ENCODE measurements at places on chromosomes 2 and 18.

DNA sequence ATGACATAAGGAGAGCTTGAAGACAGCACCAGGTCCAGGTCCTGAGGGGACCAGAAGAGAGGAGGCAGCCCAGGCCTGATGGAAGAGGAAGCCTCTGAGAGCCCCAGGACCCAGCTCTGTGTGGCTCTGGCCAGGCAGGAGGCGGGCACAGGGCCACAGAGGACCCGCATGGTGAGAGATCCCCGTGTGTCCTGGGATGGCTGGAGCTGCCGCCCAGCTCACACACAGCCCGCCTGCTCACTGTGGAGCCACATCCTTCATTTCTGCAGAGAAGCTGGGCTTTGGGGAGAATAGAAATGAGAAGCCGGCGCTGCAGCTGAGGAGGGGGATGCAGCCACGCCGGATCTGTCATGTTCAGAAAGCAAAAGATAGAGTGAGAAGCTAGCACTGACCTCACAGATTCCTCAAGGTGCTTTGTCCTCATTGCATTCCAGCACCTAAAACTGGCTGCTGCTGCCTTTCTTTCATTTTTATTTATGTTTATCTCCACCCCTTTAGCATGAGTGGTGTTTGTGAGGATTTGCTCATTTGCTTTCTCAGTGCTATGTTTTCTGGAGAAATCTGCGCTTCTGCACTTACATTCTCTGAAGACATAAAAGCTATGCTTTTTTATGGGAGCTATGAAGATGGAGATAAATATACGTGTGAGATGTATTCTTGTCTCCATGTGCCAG lies 307.6 kb upstream of the MYT1L start:
- DNase-seq: no peak

DNA sequence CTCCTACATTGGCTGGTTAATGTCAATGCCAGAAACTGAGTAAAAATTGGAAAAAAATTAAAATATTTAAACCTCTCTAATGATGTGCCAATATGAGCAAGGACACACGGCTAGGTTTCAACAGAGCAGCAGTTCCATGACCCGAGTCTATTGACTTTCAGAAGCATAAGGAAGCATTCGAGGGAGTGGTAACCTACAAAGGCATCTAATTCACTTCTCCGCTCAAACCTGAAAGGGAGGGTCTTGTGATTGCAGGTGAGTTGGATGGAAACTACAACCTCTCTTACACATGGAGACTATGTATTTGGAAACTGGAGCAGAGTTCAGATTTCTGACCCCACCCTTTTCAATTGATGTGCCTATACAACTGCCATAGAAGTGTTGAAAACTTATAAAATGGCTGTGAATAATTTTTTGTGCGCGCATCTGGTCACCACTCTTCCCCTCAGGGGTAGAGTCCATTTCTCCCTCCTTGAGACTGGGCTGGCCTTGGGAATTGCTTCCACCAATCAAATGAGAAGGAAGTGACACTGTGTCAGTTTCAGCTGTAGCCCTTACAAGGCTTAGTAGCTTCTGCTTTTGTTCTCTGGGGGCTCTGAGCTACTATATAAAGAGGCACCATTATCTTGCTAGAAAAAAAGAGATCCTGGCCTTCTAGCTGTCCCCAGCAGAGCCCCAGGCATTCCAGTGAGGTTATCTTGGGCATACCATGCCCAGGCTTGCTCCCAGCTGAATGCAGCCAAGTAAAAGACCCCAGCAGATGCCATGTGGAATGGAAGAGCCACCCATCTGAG lies 278.0 kb downstream of the EPHA4 start:
- peak; percentile 22 for DNase-seq

GRCh38 chr2:127016329-127016728 lies 90.6 kb downstream of the BIN1 start:
- DNase-seq: no peak

GRCh38 chr2:234488913-234489451 lies 7.9 kb downstream of the ARL4C start:
- no peak for DNase-seq

- DNase-seq: no peak
Measured at GRCh38 chr2:84942964-84943421, 28.0 kb upstream of the KCMF1 start.

GRCh38 chr2:36338827-36339145 lies 16.8 kb upstream of the CRIM1 start:
- DNase-seq: no peak

Data from iPS-NIHi11 (cell line).